Parietal lobe (tissue), 2 donors: ENCODE measurements at places on chromosomes 4 and X. TPM values are rescaled to one million over a fixed set of nuclear protein-coding genes. Genes with fewer than 3 reads are reported as not detected.

The UGT2A1 gene
- total RNA-seq = not detected

The KCNIP4 gene
- total RNA-seq = 12.5 TPM

The TMEM144 gene
- 4.4 TPM for total RNA-seq

The STK32B gene
- 38.5 TPM for total RNA-seq

The ATP6AP2 gene
- total RNA-seq = 102 TPM

The SRD5A3 gene
- total RNA-seq = 8.1 TPM

The EVC2 gene
- 2.5 TPM for total RNA-seq

The H2BW2 gene
- not detected for total RNA-seq

The PDLIM3 gene
- 22.5 TPM for total RNA-seq
